ENCODE measurements at places on chromosomes 4 and X. TPM values are rescaled to one million over a fixed set of nuclear protein-coding genes. Genes with fewer than 3 reads are reported as not detected.

DNA sequence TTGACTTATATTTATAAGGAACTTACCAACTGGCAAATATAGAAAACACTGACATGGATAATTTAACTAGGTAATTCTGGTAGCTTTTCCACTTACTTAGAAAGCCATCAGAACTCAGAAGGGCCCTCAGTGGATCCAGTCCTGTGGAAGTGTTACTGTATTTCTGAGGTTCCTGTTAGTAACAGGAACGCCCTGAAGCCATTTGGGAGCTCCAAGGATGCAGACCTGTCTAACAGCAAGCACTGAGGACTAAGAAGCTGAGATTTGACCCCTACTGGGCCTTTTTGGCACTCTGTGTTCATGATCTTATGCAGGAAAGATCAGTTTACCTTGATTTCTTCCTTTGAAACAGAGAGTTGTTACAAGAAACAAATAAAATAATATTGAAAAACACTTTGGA is 46.0 kb upstream of the TLL1 start:
- DNase-seq, result no peak
- no peak overlapping the region for H3K4me3 ChIP-seq
- H3K27ac ChIP-seq, result no peak overlapping the region
- H3K36me3 ChIP-seq, result no peaks in the 10 kb centered on the region

DNA sequence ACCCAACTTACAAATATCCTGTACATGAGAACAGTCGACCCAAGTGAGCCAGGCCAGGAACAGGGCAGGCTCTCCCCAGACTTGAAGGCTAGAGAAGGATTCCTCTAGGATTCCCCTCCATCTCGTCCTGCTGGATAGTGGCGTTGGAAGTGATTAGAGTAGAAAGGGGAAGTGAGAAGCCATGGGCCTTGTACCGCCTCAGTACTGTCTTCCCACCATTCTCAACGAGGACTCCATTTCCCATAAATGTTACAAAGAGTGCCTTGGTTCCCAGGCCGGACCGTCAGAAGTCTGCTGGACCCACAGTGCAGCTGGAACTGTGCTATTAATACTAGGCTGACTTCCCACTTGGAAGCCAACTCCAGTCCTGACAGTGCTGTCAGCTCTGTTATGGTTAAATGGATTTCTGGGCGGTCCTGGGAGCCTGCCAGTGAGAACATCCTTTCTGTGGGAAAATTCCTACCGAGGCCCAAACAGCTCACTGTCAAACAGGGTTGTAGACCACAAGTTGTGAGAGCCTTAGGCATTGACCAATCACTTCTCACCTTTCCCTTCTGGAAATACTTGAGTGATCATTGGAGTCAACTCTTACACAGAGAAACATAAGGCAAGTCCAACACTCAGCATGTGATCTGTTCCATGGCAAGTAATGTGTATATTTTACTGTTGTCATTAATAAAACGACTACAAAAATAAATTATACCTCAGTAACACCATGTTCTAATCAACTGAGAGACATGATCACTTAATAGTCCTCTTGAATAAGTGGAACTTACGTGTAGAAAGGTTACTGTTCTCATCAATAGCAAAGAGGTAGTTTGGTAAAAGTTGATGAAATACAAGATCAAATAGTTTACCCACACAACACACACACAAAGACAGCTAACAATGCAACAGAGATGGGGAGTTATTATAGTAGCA is 58.4 kb downstream of the AMELX start:
- H3K27me3 ChIP-seq, result no peaks in the 10 kb centered on the region
- no peak overlapping the region for H3K4me3 ChIP-seq
- no peaks in the 10 kb centered on the region for H3K36me3 ChIP-seq
- no peak overlapping the region for H3K27ac ChIP-seq

DNA sequence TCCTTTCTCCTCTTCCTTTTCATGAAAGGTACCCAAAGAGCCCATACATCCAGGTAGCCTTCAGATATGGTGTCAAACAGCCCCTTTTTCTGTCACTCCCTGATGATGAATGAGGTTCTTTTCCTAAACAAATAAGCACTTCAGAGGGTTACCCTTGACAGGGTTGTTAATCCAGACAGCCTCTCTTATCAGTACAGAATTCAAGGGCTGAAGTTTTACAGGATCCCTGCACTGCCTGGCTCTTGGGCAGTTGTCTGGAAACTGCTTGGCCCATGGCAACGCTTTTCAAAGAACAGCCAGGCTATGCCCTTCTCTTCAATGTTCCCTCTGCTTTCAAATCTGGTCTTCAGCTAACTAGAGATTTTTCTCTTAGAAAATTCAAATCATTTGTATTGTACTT is 352.6 kb upstream of the FAM241A start:
- DNase-seq, result no peak
- H3K27me3 ChIP-seq, result no peaks in the 10 kb centered on the region
- H3K27ac ChIP-seq, result no peak overlapping the region
- no peaks in the 10 kb centered on the region for H3K36me3 ChIP-seq
- no peak overlapping the region for H3K4me3 ChIP-seq
- H3K4me1 ChIP-seq, result no peaks in the 10 kb centered on the region

- peak overlapping the region; percentile 32 for H3K4me3 ChIP-seq
- DNase-seq, result peak; percentile 3
- peaks cover 7% of the 10 kb centered on the region for H3K4me1 ChIP-seq
- no peak overlapping the region for H3K27ac ChIP-seq
Measured at GRCh38 chr4:84965553-84966381, 723 bp downstream of the WDFY3 start.

DNA sequence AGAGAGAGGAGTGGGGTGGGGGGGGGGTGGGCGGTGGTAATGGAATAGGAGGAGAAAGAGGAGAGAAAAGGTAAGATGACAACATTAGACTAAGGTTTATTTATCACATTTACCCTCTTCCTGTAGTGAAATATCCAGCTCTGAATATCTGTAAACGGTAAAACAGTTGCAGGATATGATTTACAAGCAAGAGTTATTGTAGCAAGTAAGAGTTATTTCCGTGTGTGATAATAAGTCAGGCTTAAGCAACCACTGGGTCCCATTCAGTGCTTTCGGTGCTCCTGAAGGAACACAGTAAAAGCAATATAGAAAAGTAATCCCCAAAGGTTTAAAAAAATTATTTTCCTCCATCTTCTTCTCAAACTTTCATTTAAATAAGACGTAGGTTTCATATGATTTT is 103.6 kb downstream of the MANBA start:
- no peak overlapping the region for H3K27ac ChIP-seq
- H3K4me3 ChIP-seq, result no peak overlapping the region
- no peaks in the 10 kb centered on the region for H3K36me3 ChIP-seq

DNA sequence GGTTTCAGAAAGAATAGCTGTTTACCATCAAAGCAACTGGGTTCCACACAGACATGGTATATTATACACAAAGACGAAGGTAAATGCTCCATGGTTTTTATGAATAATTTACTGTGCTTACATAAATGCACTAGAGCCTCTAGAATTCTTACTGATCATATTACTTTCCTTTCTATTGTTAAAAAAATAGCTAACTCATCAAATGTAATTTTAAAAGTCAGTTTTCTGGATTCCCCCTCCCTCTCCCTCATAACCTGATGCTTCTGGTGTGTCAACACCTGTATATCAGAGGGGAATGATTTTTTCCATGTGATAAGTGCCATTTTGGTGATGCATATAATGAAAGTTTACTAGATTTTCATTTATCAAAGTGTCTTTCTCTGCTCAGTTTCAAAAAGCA is 31.1 kb upstream of the LEF1 start:
- H3K4me3 ChIP-seq, result no peak overlapping the region
- peaks cover 22% of the 10 kb centered on the region for H3K4me1 ChIP-seq
- no peaks in the 10 kb centered on the region for H3K27me3 ChIP-seq
- DNase-seq, result no peak
- peaks cover 3% of the 10 kb centered on the region for H3K36me3 ChIP-seq

DNA sequence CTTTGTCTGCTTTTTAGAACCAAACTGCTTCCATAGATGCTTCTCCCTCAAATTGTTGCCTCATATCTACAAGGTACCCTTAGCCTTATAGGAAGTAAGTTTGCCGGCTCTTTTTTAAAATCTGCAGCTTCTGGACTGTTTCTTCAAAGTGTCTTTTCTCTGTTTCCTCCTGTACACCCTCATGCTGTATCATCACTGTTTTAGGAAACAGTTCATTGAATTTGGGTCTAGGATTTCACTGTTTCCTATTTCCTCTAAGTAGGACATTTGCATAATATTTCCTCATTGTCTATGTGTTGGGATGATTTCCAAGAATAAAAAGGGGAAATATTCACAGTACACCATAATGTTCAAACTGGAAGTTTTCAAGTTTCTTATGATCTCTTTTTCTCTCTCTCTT is 43.0 kb downstream of the BANK1 start:
- peaks cover 16% of the 10 kb centered on the region for H3K27me3 ChIP-seq
- no peaks in the 10 kb centered on the region for H3K36me3 ChIP-seq
- no peaks in the 10 kb centered on the region for H3K4me1 ChIP-seq
- DNase-seq, result no peak
- no peak overlapping the region for H3K27ac ChIP-seq

GRCh38 chr4:41043465-41043864 is 170.9 kb downstream of the APBB2 start:
- H3K36me3 ChIP-seq, result peaks cover 2% of the 10 kb centered on the region
- no peak for DNase-seq
- no peak overlapping the region for H3K27ac ChIP-seq
- peaks cover 8% of the 10 kb centered on the region for H3K27me3 ChIP-seq

- H3K36me3 ChIP-seq, result no peaks in the 10 kb centered on the region
- H3K27me3 ChIP-seq, result no peaks in the 10 kb centered on the region
- H3K4me3 ChIP-seq, result no peak overlapping the region
Measured at GRCh38 chr4:141065872-141066271, 67.4 kb downstream of the RNF150 start.

GRCh38 chr4:151409470-151410313 is 716 bp downstream of the FHIP1A start:
- no peak overlapping the region for H3K27ac ChIP-seq
- DNase-seq, result peak; percentile 1
- peaks cover 21% of the 10 kb centered on the region for H3K4me1 ChIP-seq
- no peaks in the 10 kb centered on the region for H3K36me3 ChIP-seq

GRCh38 chr4:121397434-121397833 is 16.6 kb upstream of the QRFPR start:
- peaks cover 6% of the 10 kb centered on the region for H3K27me3 ChIP-seq
- no peaks in the 10 kb centered on the region for H3K4me1 ChIP-seq
- H3K4me3 ChIP-seq, result no peak overlapping the region

- H3K36me3 ChIP-seq, result no peaks in the 10 kb centered on the region
- peaks cover 15% of the 10 kb centered on the region for H3K4me1 ChIP-seq
- no peaks in the 10 kb centered on the region for H3K27me3 ChIP-seq
- no peak for DNase-seq
- H3K4me3 ChIP-seq, result no peak overlapping the region
- H3K27ac ChIP-seq, result no peak overlapping the region
Measured at GRCh38 chrX:20325786-20326388, 59.2 kb upstream of the RPS6KA3 start.

DNA sequence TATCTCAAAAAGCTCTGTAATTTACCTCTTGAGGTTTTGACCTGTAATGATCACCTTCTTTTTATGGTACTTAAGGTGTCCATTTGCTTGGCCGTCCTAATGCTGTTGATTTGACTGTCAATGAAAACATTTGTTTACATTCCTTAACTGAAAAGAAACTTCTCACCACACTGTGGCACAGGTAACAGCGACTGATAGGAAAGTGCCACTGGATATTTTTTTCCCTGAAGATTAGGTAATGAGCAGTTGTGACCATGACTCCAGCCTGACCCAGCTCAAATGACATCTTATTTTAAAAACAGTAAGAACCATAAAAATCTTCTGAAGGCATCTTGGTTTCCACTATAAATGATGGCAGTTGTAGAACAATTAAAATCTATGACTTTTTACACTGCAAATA is 87.6 kb downstream of the HHIP start:
- no peak for DNase-seq
- no peaks in the 10 kb centered on the region for H3K36me3 ChIP-seq
- H3K27me3 ChIP-seq, result no peaks in the 10 kb centered on the region

GRCh38 chrX:141341743-141342142 is 99.4 kb upstream of the SPANXC start:
- DNase-seq, result no peak
- no peak overlapping the region for H3K4me3 ChIP-seq
- no peaks in the 10 kb centered on the region for H3K36me3 ChIP-seq
- no peaks in the 10 kb centered on the region for H3K27me3 ChIP-seq
- no peak overlapping the region for H3K27ac ChIP-seq
- H3K4me1 ChIP-seq, result no peaks in the 10 kb centered on the region

DNA sequence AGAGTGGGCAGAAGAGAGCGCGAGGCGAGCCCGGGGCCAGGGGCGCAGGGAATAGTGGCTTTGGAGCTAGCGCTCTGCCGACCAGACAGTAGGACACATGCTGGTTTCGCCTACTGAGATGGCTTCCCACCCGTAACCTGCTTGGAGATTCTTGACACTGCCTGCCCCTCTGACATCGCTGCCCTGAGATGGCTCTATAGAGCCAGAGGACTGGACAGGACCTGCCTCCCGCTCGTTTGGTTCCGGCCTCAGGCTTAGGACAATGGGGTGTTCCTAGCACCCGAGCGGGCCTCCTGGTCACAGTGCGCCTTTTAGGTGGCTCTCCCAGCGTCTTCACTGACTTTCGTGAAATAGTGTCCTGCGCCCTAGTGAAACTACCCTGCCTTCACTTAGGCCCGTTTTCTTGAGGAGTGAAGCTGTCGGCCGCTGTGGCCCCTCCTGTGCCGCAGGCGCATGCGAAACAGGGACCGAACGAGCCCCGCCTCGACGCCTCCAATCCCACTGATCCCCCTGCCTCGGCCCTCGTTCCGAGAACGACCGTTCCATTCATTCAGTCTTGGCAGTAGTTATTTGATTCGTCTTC is 608 bp downstream of the TAF1 start:
- peaks cover 20% of the 10 kb centered on the region for H3K36me3 ChIP-seq
- DNase-seq, result peak; percentile 43
- no peaks in the 10 kb centered on the region for H3K27me3 ChIP-seq
- H3K27ac ChIP-seq, result peak overlapping the region; percentile 99
- H3K4me1 ChIP-seq, result peaks cover 25% of the 10 kb centered on the region
- H3K4me3 ChIP-seq, result peak overlapping the region; percentile 98

DNA sequence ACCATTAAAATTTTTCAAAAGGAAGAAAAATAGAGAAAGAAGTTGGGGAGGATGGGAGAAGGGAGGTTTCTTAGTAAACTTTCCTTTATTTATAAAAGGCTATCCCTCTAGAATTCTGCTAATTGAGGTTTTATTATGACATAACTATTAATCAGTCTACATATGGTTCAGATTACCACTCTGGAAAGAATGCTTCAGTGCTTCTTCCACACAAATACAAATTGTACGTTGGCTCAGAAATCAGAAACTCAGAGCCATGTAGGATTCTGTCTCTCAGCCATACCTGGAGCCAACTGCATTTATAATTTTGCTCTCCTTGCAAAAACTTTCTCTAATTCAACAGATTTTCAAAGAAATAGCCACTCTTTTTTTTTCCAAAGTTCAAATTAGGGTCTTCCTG is 37.1 kb downstream of the SRPX start:
- H3K27me3 ChIP-seq, result no peaks in the 10 kb centered on the region
- no peak for DNase-seq
- H3K27ac ChIP-seq, result no peak overlapping the region
- no peaks in the 10 kb centered on the region for H3K4me1 ChIP-seq

Gene PAGE1
- total RNA-seq, result not detected

Gene JADE3
- 0.85 TPM for total RNA-seq

Gene PDE6B
- 12.6 TPM for total RNA-seq

Gene ZNF674
- 1.7 TPM for total RNA-seq

Gene TRIML2
- not detected for total RNA-seq

Gene TLR10
- 0.29 TPM for total RNA-seq

Gene XPNPEP2
- 0.32 TPM for total RNA-seq
